GM23248 (cell line): ENCODE measurements at places on chromosomes 7 and 10.

GRCh38 chr10:34730726-34731125 lies 84.4 kb downstream of the PARD3 start:
- no peak for DNase-seq

DNA sequence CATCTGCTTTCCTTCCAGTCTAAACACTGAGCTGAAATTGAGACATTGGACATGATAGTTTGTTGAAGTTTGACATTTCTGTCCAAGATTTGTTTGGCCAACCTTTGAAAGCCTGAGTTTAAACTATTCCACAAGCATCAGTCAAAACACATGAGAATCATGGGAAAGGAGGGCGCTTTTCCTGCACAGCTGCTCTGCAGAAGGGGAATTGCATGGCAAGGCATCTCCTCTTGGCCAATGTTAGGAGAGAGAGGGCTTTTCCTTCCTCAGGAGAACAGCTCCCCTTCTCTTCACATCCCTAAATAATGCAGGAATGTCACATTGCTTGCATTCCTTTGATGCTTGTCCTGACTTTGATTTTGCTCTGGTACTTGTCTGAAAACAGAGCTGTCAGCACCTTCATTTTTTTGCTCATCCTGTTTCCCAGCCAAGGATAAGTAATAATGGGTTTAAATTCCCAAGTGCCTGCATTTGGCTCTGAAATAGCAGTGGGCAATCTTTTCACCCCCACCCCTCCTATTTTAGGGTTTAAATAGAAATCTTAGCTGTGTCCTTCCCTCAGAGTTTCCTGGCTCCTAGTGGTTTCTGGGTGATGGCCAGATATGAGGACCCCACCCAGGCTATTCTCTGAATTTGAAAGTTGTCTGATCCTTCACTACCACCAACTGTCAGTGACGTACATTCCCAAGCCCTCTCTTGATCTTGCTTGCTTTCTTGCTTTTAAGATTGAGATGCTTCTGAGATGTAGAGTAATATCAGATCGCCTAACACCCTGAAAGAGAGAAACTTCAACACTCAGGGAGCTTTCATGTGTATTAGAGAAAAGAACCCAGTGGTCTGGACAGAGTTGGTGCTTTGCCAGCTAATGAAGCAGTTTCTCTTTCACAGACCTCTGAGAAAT lies 75.2 kb upstream of the NPVF start:
- DNase-seq = peak; percentile 3

DNA sequence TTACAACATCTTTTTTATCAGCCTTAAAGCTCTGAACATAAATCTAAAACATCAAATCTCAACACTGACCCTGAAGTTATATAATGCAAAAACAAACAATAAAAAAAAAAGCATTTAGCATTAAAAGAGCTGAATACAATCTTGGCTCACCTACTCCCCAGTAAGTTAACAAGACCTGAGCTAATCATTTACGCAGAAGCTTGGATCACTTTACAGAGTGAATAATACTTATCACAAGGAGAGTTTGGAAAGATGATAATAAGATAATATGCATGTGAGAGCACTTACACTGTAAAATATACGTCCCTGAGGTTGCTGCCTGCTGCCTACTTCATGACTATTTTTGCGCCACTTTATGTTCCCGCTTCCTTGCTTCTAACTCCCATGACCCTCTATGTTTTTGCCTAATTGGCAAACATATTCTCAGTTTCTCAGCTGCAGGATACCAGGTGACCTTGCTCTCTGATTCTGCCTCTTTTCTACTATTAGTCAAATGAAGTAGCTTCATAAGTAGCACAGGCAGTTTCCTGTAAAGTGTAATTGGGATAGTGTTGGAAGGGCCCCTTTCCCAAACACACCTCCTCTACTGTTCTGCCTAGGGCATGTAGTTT lies 333.6 kb downstream of the LRRTM3 start:
- no peak for DNase-seq

GRCh38 chr7:100130608-100131453 lies 4.1 kb downstream of the MBLAC1 start:
- peak; percentile 76 for DNase-seq

DNA sequence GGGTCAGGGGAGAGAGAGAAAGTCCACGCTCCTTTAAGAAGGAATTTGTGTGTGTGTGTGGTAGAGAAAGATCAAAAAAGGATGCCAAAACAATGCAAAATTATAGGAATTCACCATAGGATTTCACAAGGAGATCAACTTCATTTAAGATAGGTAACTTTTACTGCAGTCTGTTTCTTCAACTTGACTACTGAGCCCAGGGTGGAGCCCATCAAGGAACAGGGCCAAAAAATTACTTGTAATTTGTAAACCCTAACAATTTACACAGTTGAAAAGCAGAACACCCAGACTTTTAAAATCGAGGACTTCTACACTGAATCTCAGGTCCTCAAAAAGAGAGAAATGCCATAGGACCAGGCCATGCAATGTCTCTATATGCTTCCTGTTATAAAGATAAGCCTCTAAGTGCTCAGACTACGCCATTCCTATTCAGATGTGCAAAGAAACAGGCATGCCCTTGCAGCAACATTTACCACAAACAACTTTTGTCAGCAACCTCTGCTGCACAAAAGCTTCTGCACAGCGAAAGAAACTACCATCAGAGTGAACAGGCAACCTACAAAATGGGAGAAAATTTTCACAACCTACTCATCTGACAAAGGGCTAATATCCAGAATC lies 10.6 kb upstream of the GIMAP4 start:
- no peak for DNase-seq

DNA sequence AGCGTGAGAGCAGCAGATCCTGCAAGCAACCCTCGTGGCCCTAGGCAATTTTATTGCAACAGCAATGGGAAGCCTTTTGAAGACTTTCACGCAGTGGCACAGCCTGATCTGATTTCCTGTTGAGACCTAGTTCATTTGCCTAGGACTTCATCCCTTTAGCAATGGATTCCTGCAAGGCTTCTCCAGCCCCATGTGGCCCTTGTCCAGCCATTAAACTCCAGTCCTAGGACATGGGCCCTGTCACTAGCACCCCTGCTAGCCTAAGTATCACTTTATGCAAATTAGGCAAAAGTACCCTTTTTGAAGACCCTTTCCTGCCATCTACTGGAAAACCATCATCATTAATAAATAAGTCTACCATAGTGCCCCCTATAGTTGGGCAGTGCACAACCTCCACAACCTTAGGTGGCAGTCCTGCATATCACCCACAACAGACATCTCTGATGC lies 379.4 kb downstream of the GALNT17 start:
- no peak for DNase-seq

- peak; percentile 51 for DNase-seq
These were observed 2.5 kb downstream of the USP54 start for GRCh38 chr10:73588656-73589055.

DNA sequence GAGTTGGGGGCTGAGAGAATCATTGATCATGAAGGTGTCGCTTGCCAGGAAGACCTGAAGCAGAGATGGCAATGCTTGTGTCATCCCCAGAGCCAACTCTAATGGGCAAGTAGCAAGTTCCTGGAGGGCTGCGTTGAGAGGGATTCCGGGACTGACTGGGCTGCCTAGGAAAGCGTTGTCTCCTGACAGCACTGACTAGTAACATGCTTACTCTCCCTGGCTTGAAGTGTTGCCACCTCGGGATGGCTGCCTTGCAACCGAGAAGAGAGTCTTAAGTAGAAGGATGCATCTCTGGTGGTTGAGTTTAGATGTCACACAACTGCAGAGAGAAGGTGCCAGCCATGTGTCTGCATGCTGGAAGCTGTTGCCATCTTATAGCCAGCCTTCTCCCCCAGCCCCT lies 453.4 kb downstream of the PLXNA4 start:
- DNase-seq = no peak

GRCh38 chr10:131123496-131123895 lies 188.0 kb downstream of the TCERG1L start:
- no peak for DNase-seq

DNA sequence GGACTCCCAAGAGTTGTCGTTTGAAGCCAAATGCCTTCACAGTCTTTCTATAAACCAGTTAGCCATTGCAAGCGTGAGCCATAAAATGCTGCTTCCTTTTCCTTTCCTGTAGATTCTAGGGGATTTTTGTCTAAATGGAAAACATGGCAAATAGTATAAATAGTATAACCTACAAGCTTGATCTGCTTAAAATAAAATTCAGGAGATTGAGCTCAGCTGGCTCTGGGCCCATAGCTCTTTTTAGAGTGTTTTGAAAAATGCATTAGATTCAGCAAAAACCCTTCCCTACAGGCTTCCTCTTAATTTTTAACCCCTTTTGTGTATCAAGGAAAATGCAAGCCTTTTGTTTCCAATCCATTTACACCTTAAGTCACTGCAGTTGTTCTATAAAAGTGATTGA lies 190.1 kb upstream of the GDF10 start:
- no peak for DNase-seq

DNA sequence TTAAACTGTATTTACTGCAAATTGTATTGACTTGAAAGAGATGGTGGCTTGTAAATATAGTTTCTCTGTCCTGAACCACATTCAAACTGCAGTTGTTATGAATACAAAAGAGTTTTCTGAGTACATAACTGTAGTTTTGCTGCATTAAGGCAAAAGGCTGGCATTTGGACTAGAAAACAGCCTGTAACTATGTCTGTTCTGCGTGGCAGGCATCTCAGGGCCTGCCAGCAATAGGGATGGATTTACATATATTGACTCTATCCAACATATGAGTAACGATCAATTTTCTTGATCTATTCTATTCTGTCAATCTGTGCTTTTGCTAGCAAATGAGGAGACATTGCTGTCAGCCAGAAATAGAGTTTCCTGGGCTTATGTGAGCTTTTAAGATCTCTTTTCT lies 174.6 kb downstream of the TMEM26 start:
- DNase-seq = no peak

DNA sequence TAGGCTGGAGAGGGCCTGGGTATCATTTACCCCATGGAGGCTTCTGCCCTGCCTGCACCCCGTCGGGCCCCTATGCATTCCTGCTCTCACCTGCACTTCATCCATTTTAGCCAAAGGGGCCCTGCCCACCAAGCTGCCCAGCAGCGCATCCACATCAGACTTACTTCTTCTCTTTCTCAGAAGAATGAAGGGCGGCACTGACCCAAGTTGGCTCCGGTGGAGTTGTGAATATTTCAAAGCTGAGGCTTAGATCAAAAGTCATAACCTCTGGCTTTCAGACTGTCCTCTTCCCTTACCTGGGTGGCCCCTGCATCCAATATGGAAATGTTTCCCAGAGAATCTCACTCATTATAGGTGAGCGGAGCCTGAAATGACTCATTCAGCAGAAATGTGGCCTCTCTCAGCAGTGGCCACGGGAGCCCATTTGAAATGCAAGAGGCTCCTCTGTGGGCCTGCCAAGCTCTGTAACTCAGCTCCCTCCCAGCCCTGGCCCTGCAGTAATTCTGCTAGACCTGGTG lies 117.6 kb upstream of the TCF7L2 start:
- peak; percentile 14 for DNase-seq

GRCh38 chr10:68501691-68502090 lies 25.6 kb downstream of the SLC25A16 start:
- DNase-seq = no peak

GRCh38 chr7:77757589-77757988 lies 40.6 kb downstream of the TMEM60 start:
- DNase-seq = no peak

- DNase-seq = peak; percentile 86
These were observed 121.2 kb downstream of the UBE2H start for GRCh38 chr7:129831424-129832058.

DNA sequence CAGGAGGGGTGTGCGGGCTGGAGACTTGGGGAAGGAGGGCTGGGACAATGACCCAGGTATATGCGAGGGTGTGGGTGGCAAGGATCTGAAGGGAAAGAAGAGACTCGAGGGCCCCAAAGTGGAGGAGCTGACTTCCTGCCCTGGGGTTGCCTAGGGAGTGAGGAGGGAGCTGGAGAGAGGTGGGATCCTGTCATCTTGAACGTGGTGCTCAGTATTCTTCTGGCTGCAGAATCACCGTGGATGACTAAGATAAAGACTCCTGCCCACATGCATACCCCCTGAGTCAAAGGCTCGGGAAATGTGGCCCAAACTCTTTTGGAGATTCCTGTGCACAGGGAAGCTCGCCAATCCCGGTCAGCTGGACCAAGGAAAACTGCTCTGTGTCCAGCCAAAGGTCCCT lies 31.2 kb downstream of the COL17A1 start:
- DNase-seq = peak; percentile 88

DNA sequence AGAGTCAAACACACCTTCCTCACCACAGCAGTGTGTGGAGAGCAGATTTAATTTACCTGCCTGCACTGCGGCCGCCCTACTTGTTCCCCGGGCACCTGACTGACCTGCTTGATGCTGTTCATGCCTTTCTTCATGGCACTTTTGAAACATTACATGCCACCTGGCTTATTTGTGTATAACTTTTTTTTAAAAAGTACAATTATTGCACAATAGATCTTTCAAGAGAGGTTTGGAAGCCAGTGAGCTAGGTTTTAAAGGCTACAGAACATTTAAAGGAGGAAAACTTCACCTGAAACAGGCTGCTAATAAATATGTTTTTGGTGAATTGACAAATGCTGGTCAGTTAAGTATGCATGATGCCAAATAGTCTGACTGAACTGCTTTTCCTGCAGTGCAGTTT lies 33.1 kb downstream of the SLC18A2 start:
- no peak for DNase-seq

GRCh38 chr7:51569581-51569980 lies 253.0 kb upstream of the COBL start:
- no peak for DNase-seq

- no peak for DNase-seq
These were observed 306.8 kb downstream of the XPNPEP1 start for GRCh38 chr10:109616359-109616980.

GRCh38 chr7:154484943-154485342 lies 432.7 kb downstream of the DPP6 start:
- no peak for DNase-seq

DNA sequence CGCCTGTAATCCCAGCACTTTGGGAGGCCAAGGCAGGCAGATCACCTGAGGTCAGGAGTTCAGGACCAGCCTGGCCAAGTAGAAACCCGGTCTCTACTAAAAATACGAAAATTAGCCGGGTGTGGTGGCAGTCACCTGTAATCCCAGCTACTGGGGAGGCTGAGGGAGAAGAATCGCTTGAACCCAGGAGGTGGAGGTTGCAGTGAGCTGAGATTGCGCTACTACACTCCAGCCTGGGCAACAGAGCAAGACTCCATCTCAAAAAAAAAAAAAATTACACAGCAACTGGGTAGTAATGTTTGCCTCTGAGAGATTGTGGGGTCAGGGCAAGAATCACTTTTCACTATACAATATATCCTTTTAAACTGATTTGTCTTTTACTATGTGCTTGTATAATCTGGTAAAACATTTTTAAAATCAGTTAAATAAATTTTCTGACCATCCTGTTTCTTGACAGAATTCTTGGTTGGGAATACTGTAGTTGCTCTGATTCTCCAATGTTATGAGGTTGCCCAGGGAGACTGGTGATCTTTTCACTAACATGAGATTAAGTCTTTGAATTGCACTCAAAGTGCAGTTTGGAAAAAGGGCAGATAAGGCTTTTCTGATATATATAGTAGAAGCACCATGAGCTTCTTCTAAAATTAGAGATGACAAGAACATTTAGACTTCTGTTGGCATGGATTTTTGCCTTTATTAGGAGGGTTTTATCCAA lies 1.5 kb downstream of the ENTPD7 start:
- no peak for DNase-seq
